PC-9 (cell line): ENCODE measurements at places on chromosomes 5 and 9. TPM values are rescaled to one million over a fixed set of nuclear protein-coding genes. Genes with fewer than 3 reads are reported as not detected.
A peak's percentile ranks its signal among the peaks of the same experiment; 100 is the strongest.

DNA sequence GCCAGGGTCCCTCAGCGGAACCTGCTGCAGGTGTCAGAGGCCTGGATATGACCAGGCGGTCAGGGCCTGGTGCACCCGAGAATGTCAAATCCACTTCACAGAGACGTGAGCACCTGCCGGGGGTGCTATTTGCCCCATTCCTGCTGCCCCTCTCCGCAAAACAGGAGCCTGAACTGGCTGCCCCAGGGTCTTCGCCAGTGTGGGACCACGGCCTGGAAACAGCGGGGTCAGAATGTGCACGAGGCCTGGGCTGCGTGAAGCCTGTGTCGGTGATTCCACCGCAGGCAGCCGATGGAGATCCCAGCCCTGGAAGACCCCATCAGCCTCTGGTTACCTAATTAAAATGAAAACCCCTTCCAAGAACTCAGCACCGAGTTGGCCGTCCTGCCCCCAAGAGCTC is 41.2 kb upstream of the TMEM250 start:
- no peak for DNase-seq

- DNase-seq, result no peak
Observed at GRCh38 chr5:178490935-178491652, 99.1 kb downstream of the COL23A1 start.

ANKRD31 gene
- total RNA-seq, result 0.23 and 0.48 TPM in 2 replicates

DNA sequence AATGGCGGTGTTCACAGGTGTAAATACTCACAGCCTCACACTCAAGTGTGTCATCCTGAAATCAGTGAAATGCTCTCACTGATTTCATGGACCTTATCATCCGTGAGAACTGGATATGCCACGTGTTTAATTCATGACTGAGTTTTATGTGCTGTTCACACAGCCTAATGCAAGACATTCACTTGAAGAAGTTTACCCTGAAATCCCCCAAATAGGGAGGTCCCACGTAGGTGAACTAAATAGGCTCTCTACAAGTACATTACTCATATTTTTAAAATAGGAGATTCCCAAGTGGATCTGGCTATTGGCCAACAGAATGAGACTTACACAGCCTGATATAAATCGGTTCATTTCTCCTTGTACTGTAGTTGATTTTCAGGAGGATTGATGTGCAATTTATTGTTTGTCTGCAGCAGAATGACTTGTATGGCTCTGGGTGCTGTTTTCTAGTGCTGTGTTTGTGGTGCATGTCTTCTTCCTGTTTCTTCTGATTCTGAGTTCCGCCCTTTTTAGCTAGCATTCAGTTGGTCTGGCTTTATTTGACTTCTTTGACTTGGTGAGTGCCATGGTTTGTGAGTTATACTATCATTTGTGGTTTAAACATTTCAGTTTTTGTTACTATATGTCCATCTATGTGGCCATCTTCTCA is 25.1 kb downstream of the TRIO start:
- DNase-seq, result no peak

DNA sequence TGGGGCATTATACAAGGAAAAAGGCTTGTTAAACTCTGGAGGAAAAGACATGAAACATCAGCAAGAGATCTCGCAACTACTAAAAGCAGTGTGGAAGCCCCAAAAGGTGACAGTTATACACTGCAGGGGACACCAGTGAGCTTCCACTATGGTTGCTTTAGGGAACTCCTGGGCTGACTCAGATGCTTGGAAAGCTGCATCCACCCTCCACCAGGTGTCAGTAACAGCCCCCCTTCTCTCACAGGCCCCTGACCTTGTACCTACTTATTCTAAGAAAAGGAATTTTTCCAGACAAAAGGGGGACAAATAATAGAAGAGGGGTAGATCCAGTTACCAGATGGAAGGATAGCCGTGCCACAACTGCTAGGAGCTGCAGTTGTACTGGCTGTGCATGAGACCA is 154.4 kb upstream of the COX7C start:
- DNase-seq, result no peak

DNA sequence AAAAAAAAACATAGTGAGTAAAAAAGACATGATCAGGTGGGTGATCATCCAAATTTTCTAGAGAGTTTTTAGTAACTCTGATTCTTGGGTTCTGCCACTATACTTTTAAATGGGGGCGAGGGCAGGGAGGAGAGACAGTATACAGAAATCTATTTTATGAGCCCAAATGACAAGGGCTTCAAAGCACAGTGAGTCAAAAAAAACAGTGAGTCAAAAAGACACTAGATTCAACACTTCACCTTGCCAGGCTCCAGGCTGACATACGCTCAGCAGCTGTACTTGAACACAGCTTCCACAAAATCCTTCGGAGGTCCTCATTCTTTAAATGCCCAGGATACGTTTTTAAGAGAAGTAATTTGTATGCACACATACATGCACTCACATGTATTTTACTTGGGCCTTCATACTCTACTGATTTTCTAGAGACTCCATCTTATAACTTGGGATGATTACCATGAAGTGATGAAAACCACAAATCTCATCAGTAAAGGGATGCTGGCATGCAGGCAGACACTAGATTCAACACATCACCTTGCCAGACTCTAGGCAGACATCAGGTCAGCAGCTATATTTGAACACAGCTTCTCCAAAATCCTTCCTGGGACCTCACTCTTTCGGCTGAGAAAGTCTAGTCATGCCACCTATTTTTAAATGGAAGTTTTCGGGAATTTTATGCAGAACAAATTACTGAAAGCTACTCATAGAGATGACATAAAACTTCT is 28.8 kb downstream of the NR3C1 start:
- no peak for DNase-seq

DNA sequence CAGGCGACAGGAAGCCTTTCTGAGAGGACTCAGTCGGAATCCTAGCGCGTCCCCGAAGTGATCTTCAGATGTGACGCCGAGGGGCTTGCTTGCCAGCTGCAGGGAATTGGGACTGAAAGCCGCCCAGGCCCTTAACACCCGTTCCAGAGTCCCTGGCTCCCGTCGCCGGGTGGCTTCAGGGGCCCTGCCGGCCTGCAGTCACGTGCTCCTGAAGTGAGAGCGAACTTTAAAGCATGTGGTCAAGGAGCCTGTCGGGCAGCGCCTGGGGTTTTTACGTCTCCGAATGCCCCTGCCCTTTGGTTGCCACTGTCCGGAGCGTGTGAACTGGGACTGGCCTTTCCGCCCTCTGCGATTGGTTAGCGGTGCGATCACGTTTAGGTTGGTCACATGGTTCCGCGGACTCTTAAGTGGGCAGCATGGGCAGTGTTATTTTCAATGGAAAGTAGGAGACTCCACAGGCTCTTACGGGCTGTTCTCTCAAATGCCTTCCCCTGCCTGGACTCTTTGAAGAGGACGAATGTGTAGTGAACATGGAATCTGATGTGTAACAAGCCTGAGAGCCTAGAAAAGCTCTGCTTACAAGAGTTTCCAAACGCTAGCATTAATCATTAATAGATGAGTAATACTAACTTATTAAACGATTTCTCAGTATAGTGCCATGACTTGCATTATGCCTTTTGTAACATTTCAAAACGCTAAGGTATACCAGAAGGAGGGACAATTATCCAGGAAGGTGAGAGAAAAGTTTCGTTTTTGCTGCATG is 1.9 kb downstream of the VLDLR start:
- DNase-seq, result no peak

ALDH1A1 gene
- 2.3 and 3.7 TPM in 2 replicates for total RNA-seq

DNA sequence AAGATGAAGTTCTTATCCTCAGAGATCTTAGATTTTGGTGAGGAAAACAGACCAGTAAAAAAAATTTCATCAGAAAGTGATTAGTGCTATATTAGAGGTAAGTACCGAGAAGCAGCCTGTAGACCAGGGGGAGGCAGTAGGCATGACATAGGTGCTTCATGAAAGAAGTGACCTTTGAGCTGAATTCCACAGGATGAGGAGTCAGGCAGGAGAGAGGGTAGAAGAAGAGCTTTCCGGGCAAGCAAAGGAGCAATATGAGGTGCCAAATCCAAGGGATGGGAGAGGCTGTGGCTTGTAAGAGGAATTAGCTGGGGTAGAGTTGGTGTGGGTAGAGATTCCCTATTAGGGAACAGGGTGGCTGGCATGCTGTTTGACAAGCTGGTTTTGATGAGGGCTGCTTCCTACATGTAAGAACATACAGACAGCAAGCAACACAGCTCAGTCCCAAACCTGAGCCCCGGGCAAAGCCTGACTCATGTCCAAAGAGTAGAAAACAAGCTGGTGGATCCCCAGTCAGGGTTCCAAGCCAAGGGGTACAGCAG is 48.4 kb upstream of the PWWP2A start:
- no peak for DNase-seq

IFNA10 gene
- not detected in 2 replicates for total RNA-seq

DNA sequence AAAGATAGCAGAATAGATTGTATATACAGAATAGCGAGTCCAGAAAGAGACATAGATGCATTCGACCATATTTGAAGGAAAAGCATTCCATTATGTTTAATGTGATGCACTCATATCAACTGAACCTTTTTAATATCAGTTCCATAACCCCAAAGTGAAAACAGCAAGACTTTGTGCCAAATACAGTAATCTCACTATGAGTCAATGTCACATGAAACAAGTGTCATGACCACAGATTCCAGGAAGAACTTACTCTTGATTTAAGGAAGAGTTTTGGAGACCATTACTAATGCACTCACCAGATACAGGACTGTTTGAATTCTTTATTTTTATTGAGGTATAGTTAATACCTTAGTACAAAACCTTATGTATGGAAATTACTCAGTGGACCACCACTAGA is 220.5 kb downstream of the SH3GL2 start:
- no peak for DNase-seq

LRRC8A gene
- total RNA-seq, result 90.3 and 95.7 TPM in 2 replicates

GRCh38 chr9:133979921-133980863 is 11.9 kb downstream of the VAV2 start:
- peak; percentile 37 for DNase-seq

- peak; percentile 39 for DNase-seq
Observed at GRCh38 chr9:112086627-112087026, 88.5 kb downstream of the SUSD1 start.

PPP3R2 gene
- not detected in 2 replicates for total RNA-seq

DNA sequence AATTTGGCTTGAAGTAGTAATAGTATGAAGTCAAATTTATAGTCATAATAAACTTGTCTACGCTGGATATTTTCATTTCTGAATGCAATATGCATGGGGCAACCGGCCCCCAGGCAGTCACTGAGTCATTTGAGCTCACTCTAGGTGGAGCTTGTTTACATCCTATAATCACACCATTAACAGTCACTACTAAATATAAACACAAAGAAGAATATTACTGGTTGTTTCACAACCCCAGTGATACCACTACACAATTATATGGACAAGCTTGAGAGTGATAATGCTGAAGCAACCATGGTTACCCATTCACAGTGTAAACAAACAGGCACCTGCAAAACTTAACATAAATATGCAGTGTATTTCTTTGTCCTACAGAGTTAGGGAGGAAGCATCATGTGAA is 68.7 kb downstream of the MARCHF3 start:
- peak; percentile 93 for DNase-seq

DNA sequence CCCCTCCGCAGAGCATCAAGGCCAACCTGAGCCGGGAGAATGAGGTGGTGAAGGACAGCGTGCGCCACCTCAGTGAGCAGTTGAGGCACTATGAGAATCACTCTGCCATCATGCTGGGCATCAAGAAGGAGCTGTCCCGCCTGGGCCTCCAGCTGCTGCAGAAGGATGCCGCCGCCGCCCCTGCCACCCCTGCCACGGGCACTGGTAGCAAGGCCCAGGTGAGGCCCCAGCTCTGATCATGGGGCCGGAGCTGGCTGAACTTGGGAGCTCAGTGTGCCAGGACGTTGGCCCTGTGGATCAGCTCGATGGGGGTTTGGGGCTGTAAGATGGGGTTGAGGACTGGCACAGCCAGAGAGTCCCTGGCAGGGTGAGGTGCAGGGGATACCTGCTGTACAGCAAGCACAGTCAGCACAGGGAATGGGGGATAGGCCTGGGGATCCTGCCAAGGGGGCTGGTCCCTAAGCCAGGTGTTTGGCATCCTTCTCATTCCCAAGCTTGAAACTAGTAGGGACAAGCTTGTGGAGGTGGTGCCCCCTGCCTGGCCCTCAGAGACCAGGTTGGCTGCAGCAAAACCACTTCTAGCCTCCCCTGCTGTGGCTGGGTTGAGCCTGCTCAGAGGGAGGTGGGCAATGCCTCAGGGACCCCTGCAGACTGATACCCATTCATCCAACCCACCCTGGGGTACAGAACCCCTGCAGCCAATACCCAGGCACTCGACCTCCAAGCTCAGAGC is 22.5 kb downstream of the OLFML2A start:
- DNase-seq, result no peak

GRCh38 chr5:83645936-83646335 is 74.7 kb downstream of the HAPLN1 start:
- no peak for DNase-seq

DNA sequence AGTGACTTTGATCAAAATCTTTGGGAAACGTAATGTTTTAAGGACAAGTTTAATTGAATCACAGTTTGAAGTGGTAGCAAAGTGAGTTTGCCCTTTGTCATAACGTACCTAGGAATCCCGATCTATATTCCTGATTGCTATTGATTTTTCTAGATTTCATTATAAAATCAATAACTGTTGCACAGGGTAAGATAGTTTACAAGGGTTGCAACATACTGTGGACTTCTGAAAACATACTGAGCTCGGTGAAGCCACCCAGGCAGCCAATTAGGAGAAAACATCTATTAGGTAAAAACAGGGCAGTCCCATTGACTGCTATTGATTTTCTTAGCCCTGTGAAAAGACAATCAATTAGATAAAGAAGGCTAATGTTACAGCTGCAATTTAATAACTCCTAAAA is 659.9 kb downstream of the ISL1 start:
- no peak for DNase-seq

DNA sequence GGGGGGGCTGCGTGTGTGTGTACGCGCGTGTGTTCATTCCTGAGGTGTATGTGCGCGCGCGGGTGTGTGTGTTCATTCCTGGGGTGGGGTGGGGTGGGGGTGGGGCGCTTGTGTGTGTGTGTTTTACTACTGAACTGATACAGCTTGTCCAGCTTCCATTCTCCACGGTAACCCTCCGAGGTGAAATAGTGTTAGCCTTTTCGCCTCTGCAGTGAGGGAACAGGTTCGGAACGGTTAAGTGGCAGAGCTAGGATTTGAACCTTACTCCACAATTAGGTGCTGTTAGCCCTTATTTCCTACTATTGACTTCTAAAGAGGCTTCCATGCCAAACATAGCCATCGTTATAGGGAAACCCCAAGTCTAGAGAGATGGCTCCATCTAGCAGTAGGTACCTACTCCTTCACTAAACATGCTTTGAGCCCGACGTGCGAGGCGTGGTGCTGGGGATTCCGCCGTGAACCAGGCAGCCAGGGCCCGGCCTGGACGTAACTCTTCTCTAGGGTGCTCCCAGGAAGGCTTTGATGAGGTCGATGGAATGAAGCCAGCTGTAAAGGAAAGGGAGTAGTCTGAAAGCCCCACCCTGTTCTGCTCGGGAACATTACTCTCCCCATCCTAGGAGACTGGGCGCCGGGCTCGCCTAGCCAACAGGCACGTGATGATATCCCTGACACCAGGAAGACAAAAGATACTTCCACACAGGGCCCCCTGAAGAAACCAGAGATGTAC is 782 bp upstream of the SKP1 start:
- DNase-seq, result peak; percentile 60

GRCh38 chr5:141039517-141039916 is 11.7 kb upstream of the PCDHB1 start:
- DNase-seq, result no peak
